ENCODE measurements at places on chromosomes 13 and 19.

GRCh38 chr19:23351806-23352205 is 43.5 kb downstream of the ZNF91 start:
- DNase-seq: no peak

- DNase-seq: no peak
These were observed 5.5 kb upstream of the IFI30 start for GRCh38 chr19:18167975-18168645.

DNA sequence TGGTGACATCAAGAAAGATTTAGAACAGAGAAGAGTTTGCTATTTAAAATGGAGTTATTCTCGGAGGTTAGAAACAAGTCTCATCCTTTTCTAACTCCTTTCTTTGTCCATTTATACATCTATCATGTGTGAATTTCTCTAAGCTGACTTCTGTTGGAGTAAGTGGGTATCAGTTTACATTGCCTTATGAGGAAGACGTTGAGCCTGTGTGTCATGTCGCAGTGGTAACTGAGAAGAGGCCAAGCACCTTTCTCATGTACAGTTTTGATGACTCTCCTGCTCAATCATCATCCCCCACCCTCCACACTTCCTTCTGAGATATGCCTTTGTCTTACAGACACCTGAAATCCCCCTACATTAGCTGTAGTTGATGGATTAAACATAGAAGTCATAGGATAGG is 624.8 kb downstream of the LIG4 start:
- no peak for DNase-seq

DNA sequence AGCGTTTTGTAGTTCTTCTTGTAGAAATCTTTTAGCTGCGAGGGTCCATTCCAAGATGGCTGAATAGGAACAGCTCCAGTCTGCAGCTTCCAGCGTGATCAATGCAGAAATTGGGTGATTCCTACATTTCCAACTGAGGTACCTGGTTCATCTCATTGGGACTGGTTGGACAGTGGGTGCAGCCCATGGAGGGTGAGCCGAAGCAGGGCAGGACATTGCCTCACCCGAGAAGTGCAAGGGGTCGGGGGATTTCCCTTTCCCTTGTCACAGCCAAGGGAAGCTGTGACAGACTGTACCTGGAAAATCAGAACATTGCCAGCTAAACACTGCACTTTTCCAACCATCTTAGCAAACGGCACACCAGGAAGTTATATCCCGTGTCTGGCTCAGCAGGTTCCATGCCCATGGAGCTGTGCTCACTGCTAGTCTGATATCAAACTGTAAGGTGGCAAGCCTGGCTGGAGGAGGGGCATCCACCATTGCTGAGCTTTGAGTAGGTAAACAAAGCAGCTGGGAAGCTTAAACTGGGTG is 176.0 kb upstream of the SPRY2 start:
- DNase-seq: no peak

DNA sequence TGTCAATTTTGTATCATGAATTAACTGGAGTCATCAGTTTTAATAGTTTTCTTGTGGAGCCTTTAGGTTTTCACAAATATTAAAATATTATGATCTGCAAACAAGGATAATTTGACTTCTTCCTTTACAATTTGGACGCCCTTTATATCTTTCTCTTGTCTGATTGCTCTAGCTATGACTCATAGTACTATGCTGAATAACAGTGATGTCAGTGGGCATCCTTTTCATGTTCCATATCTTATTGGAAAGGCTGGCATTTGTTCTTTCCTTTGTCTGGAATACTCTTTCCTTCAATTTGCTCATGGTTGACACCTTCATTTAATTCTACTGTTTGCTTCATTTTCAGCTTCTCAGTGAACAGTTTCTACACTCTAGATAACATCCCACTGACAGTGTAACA is 1129.3 kb downstream of the SLITRK5 start:
- no peak for DNase-seq

DNA sequence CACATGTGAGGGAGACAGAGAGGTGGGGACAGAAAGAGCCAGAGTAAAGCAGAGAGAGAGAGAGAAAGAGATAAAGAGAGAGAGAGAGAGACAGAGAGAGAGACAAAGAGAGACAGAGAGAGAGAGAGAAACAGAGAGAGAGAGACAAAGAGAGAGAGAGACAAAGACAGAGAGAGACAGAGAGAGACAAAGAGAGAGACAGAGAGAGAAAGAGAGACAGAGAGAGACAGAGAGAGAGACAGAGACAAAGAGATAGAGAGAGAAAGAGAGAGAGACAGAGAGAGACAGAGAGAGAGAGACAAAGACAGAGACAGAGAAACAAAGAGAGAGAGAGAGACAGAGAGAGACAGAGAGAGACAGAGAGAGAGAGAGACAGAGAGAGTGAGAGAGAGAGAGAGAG is 4.2 kb upstream of the TTYH1 start:
- DNase-seq: no peak

GRCh38 chr13:45296259-45296658 is 44.7 kb downstream of the TPT1 start:
- DNase-seq: no peak

DNA sequence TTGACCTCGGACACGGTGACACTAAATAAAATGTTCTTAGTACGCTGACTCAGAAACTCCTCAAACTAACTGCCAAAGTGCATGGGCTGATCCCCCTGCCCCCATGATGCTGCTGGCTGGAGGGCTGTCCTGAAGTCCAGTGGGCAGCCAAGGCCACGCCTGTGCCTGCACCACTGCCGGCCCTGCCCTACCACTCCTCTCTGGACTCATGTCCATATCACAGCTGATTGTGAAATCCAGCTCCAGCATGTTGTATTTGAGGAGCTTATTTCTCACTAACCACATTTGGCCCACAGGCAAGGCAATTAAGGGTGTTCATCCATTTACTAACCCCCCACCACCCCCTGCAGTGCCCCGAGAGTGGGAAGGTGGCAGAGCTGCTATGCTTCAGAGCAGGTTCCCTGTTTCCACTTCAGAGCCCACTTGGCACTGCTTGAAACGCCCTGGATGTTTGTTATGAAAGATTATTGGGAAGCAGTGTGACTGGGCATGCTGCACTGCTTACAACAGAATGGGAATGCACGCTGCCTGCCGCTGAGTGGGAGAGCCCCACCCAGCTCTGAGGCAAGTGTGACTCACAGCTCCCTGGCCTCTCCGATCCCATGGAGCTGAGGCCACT is 114.0 kb downstream of the UQCRFS1 start:
- peak; percentile 49 for DNase-seq

- DNase-seq: no peak
These were observed 39.1 kb upstream of the SLC7A9 start for GRCh38 chr19:32908641-32909190.

All from GM04503 (cell line).